LHCN-M2 (cell line): ENCODE measurements at places on chromosomes 2 and 18. TPM values are rescaled to one million over a fixed set of nuclear protein-coding genes. Genes with fewer than 3 reads are reported as not detected.

- no peak for DNase-seq
These were observed 626.2 kb upstream of the SETBP1 start for GRCh38 chr18:44054514-44054913.

The LHCGR gene
- not detected in 2 replicates for total RNA-seq

The MBP gene
- under 0.01 and 1.0 TPM in 2 replicates for total RNA-seq

GRCh38 chr2:180012523-180012922 lies 5.4 kb upstream of the CWC22 start:
- DNase-seq, result peak; percentile 85

DNA sequence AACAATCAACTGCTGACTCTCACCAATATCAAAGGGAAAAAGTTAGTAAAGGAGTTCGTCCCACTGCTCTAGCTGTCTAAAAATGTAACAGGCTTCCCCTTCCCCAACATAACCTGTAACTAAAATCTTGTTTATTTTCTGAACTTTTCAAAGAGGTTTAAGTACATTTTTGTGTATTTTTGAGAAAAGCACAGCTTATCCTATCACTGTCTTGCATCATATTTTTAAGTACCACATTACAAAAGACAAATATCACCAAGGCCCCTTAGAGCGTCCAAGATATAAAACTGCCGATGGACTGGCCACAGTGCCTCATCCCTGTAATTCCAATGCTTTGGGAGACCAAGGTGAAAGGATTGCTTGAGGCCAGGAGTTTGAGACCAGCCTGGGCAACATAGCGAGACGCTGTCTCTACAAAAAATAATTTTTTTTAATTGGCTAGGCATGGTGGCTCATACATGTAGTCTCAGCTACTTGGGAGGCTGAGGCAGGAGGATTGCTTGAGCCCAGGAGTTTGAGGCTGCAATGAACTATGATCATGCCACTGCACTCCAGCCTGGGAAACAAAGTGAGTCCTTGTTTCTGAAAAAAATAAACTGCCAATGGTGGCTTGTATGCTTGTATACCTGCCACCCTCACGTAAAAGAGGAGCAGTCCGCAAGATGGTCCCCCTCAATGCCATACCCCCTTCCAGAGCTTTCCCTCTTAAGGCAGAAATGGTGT lies 21.2 kb upstream of the LAPTM4A start:
- DNase-seq, result no peak

DNA sequence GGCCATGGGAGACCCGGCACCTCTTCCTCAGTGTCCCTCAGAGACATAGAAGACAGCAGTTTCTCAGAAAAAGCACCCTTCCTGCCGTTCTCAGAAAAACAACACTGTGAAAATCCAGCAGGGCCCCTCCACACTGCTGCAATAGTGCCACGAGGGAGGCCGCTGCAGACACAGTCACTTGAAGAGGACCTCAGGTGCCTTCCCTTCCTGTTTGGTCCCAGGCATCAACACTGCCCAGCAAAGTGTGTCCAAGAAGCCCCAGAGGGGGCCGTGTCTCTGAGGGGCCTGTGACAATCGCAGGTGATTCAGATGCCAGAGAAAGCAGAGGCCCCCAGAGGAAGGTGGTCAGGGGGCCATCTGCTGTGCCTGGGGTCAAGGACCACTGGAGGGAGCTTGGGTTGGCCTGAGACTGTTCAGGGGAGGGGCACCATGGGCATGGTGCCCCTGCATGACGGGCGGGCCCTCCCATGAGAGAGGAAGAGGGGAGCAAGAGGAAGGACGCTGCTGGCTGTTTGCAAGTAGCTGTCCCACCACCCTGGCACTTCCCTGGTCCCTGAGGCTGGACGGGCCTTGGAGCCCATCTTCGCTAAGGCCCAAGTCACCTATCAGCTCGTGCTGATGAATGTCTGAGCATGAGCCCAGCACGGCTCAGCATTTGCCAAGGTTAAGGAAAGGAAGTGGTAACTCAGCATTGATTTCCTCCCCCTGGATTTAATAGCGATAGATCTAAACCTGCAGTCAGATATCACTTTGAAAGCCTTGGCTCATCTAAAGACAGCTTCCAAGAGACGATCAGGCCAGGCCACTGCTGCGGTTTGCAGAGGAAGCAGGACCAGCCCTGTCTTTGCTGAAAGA lies 9.1 kb downstream of the TWIST2 start:
- no peak for DNase-seq

The COL4A4 gene
- not detected in 2 replicates for total RNA-seq

DNA sequence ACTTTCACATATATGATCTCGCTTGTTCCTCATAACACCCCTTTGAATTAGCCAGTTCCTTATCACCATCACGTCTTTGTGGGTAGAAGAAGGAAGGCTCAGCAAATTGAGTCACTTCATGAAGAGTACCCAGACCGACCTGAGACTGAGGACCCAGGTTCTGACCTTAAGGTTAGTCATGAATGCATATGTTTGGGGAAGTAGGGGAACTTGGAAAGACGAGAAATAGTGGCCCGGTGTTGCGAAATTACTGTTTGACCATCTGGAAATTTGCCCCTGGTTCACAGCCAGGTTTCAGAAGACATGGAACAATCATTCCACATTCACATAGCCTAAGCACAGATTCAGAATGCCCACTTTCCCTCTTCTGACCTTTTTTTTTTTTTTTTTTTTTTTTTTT lies 59.8 kb downstream of the MEIS1 start:
- DNase-seq, result peak; percentile 9

DNA sequence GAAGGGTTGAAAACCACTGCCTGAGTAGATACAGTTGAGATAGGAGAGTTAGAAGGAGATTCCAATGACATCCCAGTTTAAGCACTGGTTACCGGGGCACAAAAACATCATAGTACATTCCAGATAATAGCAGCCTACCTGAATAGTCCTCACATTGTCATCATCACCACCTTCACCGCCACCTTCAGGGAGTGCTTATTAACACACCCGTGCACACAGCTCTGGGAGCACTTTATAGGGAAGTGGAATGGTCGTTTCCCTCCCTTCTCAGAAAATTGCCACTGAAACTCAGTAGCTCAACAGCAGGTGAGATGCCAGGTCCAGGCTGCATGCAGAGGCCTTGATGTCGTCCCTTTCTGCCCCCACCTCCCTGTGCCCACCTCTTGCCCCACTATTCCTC lies 8.2 kb downstream of the SERPINB7 start:
- no peak for DNase-seq
